ENCODE measurements at places on chromosomes 12 and 14.

DNA sequence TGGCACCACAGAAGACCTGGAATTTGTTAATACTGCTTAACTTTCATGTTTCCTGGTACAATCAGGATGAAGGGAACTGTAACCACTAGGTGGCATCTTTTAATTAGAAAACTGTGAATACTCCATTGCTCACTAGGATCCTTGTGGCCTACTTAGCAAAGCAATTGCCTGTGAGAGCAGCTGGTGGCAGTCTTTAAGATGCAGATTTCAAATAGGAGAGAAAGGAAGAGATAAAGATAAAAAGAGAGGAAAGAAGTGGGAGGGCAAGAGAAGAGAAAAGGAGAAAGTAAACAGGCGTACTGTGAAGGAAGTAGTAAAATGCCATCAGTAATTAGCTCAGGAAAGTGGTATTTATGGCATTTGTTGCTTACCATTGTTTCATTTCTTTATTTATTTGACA, 114.5 kb downstream of the RAD51B start:
- DNase-seq, result no peak

GRCh38 chr14:55874785-55875184, 243.4 kb upstream of the PELI2 start:
- DNase-seq, result no peak

- no peak for DNase-seq
These were observed 47.2 kb upstream of the GARIN6 start for GRCh38 chr12:99600388-99600787.

DNA sequence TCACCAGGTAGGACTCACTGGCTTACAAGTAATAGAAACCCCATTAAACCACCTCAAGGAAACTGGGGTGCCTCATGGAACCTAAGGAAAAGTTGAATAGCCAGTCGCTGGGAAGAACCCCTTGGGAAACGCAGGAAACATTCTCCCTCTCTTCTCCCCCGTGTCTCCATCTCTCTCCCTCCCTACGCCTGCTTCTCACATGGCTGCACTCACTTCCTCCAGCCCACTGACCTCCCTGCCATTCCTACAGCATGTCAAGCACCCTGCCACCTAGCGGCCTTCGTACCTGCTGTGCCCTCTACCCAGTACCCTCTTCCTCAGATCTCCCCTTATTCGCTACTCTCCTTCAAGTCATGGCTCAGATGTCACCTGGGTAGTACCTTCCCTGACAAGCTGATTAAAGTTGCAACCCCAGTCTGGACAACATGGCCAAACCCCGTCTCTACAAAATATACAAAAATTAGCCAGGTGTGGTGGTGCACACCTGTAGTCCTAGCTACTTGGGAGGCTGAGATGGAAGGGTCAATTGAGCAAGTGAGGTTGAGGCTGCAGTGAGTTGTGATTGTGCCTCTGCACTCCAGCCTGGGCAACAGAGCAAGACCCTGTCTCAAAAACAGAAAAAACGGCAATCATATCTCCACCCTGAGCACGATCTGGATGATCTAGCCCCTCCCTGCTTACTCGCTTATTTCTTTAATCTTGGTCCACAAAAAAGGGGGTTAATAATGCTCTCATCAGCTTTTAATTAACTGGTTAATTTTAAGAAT, 6.4 kb upstream of the DTX1 start:
- no peak for DNase-seq

DNA sequence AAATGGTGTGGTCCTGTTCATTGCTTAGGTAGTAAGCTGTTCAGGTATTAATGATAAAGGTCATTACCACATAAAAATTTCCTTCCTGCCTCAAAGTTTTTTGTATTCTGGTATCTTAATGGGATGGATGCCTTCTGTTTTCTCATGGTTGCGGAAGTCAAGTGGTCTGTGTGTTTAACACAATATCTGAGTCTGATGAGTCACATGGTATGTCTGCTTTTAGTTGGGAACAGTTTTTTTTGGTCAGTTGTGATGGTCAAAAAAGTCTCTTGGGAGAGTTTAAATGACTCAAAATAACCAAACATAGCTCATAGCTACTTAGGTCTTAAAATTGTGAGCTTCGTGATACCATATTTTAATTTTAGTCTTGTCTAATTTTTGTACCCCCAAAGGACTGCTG, 40.7 kb downstream of the STK38L start:
- DNase-seq, result no peak

- DNase-seq, result no peak
These were observed 568.5 kb downstream of the AACS start for GRCh38 chr12:125633686-125634085.

GRCh38 chr12:30985814-30986452, 59.4 kb downstream of the TSPAN11 start:
- peak; percentile 39 for DNase-seq

DNA sequence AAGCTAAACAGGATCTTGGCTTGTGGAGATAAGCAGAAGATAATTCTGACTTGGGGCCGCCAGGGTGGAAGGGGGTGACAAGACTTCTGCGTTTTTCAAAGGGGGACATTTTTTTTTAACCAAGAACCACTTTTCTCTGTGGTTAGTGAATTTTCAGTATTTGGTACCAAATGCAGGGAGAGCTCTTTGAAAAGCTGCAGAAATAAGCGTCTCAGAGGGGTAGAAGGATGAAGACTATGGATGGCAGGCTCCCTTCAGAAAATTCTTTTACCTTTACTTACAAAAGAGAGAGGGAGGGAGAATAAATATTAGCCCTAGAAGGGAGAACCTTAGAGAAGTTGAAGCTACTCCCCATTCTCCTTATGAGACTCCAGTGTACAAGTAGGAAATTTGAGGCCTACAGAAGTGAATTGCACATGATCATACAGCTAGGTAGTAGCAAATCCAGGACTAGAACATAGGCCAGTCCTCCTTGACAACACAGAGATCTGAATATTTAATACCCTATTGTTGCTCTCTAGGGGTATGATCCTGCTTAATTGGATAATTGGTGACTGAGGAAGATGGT, 840 bp downstream of the MRPL52 start:
- no peak for DNase-seq

Data from activated naive CD8-positive, alpha-beta T cell treated with anti-CD3 and anti-CD28 coated beads, Interleukin-2, amount 10 ng/mL, durations not matched to agents 7 days and 5 days (primary cell).